Activated CD4-positive, alpha-beta memory T cell treated with anti-CD3 and anti-CD28 coated beads, Interleukin-2, amount 10 ng/mL, durations not matched to agents 7 days and 5 days (primary cell): ENCODE measurements at places on chromosomes 1 and 21. TPM values are rescaled to one million over a fixed set of nuclear protein-coding genes. Genes with fewer than 3 reads are reported as not detected.

TRIM63 gene
- 0.33 TPM for total RNA-seq

FCAMR gene
- not detected for total RNA-seq

RNU1-2 gene
- 1,570 TPM for total RNA-seq

WNT2B gene
- total RNA-seq, result 0.08 TPM

IFNAR1 gene
- 39.3 TPM for total RNA-seq

PTPN7 gene
- total RNA-seq, result 228 TPM

GBP5 gene
- total RNA-seq, result 231 TPM

EFHD2 gene
- 97.7 TPM for total RNA-seq

CCDC185 gene
- total RNA-seq, result not detected

MXRA8 gene
- 0.18 TPM for total RNA-seq

GRHL3 gene
- total RNA-seq, result 0.10 TPM

CFHR1 gene
- not detected for total RNA-seq

NUP210L gene
- total RNA-seq, result 0.08 TPM

FOXJ3 gene
- total RNA-seq, result 47.1 TPM

RAD54L gene
- total RNA-seq, result 43.9 TPM

LRRC8C gene
- total RNA-seq, result 52.5 TPM

GPR37L1 gene
- total RNA-seq, result not detected

LCE2B gene
- total RNA-seq, result not detected

CELA3A gene
- not detected for total RNA-seq

FNDC7 gene
- not detected for total RNA-seq

NBPF6 gene
- total RNA-seq, result not detected

INTS11 gene
- 111 TPM for total RNA-seq

NCAM2 gene
- total RNA-seq, result not detected

IBA57 gene
- total RNA-seq, result 5.2 TPM

RNU1-1 gene
- total RNA-seq, result 1,691 TPM

MX2 gene
- total RNA-seq, result 167 TPM

EXO1 gene
- 31.9 TPM for total RNA-seq

MASP2 gene
- not detected for total RNA-seq

RCOR3 gene
- 47.8 TPM for total RNA-seq

OLIG1 gene
- not detected for total RNA-seq

RIMS3 gene
- 6.1 TPM for total RNA-seq

RGS16 gene
- 6.9 TPM for total RNA-seq

FNDC5 gene
- not detected for total RNA-seq

NOL9 gene
- total RNA-seq, result 39.1 TPM

C1orf87 gene
- total RNA-seq, result not detected

OR6K6 gene
- total RNA-seq, result not detected

FAM72B gene
- total RNA-seq, result 31.6 TPM

CACNA1E gene
- not detected for total RNA-seq

HORMAD1 gene
- not detected for total RNA-seq

HMGN1 gene
- 340 TPM for total RNA-seq

BRDT gene
- 0.58 TPM for total RNA-seq

VCAM1 gene
- total RNA-seq, result not detected

NR1I3 gene
- total RNA-seq, result not detected

CYYR1 gene
- total RNA-seq, result not detected

SLC44A3 gene
- total RNA-seq, result 0.25 TPM

CNKSR1 gene
- total RNA-seq, result 5.3 TPM

BGLAP gene
- total RNA-seq, result 1.5 TPM

TMEM59 gene
- total RNA-seq, result 280 TPM

S100A12 gene
- not detected for total RNA-seq

GBP1 gene
- total RNA-seq, result 141 TPM

TTC34 gene
- total RNA-seq, result 1.5 TPM

LCE2A gene
- not detected for total RNA-seq

TMED5 gene
- total RNA-seq, result 67.4 TPM

HSPA6 gene
- total RNA-seq, result 0.91 TPM

DHRS3 gene
- 32.5 TPM for total RNA-seq

NES gene
- total RNA-seq, result not detected

SLAMF1 gene
- total RNA-seq, result 106 TPM

GSTM1 gene
- not detected for total RNA-seq

KIAA1614 gene
- total RNA-seq, result 0.03 TPM

CRYAA gene
- not detected for total RNA-seq
